ENCODE measurements at places on chromosomes 13 and 19. TPM values are rescaled to one million over a fixed set of nuclear protein-coding genes. Genes with fewer than 3 reads are reported as not detected.

Gene TLE2
- polyA plus RNA-seq = 71.1 TPM

Gene CAPS
- 23.1 TPM for polyA plus RNA-seq

Gene CRB3
- polyA plus RNA-seq = 42.5 TPM

Gene TEKTIP1
- 1.5 TPM for polyA plus RNA-seq

Gene CDADC1
- 7.7 TPM for polyA plus RNA-seq

GRCh38 chr13:47976325-47976724 is 24.7 kb downstream of the SUCLA2 start:
- DNase-seq = no peak

DNA sequence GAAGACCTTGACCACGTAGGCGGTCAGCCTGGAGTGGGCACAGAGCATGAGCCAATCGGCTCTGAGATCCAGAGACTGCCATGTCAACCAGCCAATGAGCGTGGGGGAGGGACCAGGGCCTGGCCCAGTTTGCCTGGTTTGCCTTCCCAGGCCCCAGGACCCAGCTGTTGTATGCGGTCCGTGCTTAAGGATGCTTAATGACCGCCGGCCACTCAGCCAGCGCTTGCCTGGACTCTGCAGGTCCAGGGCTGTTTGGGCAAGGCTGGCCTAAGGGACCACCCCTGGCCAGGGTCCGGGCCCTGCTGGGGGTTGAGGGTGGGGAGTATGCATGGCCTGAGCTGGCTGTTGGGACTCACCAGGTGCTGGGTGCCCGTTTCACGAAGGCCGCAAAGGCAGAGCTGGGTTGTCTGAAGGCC is 23.1 kb upstream of the TNFSF14 start:
- DNase-seq = no peak

- DNase-seq = no peak
Observed at GRCh38 chr19:35021596-35021995, 8.7 kb upstream of the SCN1B start.

DNA sequence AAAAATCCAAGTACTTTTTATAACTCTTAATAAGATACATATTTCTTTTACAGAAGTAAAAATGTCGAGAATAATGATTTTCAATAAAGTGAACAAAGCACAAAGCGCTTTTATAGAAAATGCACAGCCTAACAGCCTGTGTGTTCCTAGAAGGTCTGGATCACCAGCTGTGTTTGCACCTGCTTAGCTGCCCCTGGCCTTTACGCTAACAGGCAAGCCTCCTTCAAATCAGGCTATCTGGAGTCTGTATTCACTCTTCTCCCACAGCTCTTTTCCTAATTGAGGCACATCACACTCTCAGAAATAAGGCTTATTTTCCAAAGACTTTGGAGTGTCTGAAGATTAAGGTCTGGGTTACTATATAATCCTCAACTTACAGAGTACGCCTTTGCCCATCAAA is 183.1 kb downstream of the LHFPL6 start:
- no peak for DNase-seq

- DNase-seq = no peak
Observed at GRCh38 chr19:29851769-29852521, 40.2 kb downstream of the CCNE1 start.

DNA sequence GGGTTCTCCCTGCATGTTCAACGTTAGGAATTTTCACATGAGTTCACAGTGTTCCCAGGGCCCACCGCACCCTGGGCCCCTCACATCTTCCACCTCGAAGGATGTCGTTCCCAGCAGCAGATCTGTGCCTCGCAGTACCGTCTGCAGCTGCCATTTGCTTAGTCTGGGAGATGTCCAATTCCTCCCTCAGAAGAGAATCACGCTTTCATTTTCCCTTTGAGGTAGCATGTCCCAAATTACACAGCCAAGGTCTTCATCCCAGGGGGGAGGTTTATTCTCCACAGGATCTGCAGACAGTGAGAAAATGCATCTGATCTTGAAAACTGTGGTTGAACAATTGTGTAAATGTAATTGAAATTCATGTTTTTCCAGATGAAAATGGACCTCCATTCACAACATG is 150.2 kb downstream of the DCT start:
- no peak for DNase-seq

DNA sequence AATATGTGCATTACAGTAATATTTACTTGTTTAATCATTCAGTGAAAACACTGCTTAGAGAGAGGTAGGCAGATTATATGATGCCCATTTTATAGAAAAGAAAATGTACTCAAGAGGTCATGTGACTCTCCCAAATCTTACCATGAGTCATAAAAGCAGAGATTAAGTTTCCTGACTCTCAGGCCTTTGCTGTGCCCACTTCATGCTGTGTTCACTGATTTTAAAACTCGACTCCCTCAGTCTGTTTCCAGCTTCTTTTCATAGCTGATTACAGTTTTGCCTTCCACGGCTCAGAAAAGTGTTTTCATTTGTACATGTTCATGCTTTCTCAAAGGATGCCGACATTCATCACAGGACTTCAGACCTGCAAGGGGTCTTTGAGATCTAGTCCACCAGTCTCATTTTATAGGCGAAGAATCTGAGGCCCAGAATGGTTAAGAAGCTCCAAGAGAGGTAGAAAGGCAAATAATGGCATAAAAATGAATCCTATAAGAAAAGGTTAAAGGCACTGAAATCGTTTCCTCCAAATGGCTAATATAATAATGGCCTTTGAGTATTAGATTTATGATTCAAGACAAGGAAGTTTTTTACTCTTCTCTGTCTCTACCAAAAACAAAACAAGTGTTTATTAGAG is 9.0 kb upstream of the IPO5 start:
- DNase-seq = no peak

GRCh38 chr13:96216543-96216942 is 126.6 kb downstream of the HS6ST3 start:
- no peak for DNase-seq

GRCh38 chr13:34578471-34578870 is 363.6 kb upstream of the NBEA start:
- DNase-seq = no peak

DNA sequence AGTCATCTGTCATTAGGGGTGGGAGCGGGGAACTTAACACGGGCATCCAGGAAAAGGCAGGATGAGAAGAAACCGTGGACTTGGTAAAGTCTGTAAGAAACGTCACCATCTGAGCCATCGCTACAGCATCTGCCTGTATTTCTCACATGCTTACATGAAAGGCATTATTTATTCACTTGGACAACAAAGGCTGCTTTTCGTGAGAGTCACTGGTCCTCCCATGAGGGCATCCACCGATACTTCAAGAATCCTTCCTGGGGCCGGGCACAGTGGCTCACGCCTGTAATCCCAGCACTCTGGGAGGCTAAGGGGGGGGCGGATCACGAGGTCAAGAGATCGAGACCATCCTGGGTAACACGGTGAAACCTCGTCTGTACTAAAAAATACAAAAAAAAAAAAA is 16.1 kb downstream of the ZNF446 start:
- no peak for DNase-seq

DNA sequence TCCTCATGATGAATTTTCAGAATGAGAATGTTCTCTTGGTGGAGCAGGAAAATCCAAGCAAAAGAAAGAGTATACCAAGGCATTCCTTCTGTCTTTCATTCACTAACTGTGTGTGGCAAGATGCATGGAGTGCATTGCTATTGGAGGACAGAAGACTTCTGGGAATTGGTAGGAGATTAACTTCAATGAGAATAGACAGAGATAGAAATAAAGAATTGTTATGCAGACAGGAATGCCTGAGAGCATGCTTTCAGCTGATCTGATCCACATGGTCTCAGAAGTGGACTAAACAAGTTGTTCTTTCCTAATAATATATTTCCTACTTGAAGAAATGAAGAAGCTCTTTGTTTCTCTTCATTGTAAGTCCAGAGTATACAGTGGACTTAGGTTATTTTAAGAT is 303.6 kb downstream of the MYO16 start:
- no peak for DNase-seq

DNA sequence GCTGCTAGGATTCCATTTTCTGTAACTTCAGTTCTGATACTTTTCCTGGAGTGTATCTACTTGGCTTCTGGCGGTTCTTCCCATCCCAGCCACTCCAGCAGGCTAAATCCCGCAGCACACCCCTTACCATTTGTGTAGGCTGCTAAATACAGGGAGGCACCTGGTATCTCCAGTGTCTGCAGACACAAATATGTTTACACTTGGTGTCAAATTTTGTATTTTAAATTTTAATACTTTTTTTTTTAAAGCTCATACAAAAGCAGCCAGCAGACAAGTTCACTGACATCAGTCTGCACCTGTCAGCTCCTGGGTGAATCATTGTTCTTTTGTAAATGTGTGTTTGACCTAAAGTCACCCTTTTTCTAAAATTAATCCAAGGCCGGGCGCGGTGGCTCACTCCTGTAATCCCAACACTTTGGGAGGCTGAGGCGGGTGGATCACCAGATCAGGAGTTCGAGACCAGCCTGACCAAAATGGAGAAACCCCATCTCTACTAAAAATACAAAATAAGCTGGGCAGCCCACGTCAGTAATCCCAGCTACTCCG is 3.4 kb upstream of the ZSCAN4 start:
- no peak for DNase-seq

- peak; percentile 82 for DNase-seq
Observed at GRCh38 chr13:31909864-31910551, 121.6 kb upstream of the FRY start.

GRCh38 chr19:40519352-40520322 is 52.8 kb downstream of the SPTBN4 start:
- peak; percentile 49 for DNase-seq

DNA sequence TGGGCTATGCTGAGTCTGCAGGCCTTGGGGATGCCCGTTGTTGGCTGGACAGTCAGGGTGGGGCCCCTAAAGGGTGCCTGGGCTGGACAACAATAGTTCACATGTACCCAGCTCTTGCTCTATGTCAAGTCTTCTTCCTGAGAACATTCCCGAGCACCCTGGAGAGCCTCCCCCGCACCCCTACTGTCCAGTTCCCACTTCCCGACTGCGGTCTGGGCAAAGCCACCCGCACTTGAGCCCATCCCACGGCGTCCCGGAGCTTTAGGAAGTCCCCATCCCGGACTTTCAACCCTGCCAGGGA is 1.1 kb upstream of the MPND start:
- DNase-seq = no peak

DNA sequence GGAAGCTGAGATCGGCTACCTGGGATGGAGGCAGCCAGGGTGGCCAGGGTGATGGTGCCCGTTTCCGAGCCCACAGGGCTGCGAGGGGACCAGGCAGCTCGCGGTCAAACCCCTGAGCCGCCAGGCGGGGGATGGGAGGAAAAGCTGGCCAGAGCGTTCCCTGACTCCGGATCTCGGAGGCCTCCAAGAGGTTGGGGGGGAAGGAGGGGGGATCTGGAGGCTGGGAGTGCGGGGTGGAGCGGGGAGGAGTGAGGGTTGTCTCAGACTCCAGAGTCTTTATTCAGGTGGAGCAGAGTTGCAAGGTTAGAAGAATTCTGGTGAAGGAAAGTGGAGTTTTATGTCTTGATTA is 1.1 kb downstream of the CACNG7 start:
- DNase-seq = peak; percentile 17

- peak; percentile 16 for DNase-seq
Observed at GRCh38 chr13:95643571-95643935, 953 bp downstream of the DZIP1 start.

GRCh38 chr19:28569132-28570131 is 643.5 kb downstream of the UQCRFS1 start:
- no peak for DNase-seq

Measured in hepatocyte (in vitro differentiated cells).